Calu3 (cell line): ENCODE measurements at places on chromosomes 2 and 18.
A peak's percentile ranks its signal among the peaks of the same experiment; 100 is the strongest.

DNA sequence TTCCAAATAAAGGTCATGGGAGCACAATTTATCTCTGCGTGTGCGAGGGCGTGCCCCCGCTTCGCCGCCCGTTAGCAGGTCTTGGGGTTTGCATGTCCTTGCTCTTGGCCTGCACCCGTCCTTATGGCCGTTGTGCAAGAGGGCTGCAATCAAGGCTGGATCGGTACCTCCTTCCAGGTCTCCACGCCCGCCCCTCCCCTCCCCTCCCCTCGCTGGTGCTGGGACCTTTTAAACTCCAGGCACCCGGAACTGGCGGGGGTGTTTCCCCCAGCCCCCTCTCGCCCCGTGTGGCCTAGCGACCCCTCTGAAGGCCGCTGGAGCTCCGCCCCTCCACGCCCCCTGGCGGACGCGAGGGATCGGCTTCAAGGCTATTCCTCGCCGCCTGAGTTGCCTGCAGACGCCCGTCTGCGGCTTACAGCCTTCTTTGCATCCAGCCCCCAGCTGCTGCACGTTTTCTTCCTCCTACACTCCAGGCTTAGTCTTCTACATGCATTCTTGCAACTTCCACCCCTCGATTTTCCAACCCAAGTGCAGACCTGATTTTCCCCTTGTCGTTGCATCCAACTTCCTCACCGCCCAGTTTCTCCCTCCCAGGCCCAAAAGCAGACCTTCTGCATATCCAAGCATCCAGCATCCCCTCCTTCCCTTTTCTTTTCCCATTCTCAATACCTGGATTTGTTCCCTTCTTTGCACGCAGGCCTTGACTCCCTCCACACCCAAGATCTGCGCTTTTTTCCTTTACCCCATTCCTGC lies 577 bp downstream of the IDH1 start:
- peak; percentile 90 for DNase-seq

GRCh38 chr2:63614448-63614968 lies 25.7 kb downstream of the MDH1 start:
- peak; percentile 11 for DNase-seq

DNA sequence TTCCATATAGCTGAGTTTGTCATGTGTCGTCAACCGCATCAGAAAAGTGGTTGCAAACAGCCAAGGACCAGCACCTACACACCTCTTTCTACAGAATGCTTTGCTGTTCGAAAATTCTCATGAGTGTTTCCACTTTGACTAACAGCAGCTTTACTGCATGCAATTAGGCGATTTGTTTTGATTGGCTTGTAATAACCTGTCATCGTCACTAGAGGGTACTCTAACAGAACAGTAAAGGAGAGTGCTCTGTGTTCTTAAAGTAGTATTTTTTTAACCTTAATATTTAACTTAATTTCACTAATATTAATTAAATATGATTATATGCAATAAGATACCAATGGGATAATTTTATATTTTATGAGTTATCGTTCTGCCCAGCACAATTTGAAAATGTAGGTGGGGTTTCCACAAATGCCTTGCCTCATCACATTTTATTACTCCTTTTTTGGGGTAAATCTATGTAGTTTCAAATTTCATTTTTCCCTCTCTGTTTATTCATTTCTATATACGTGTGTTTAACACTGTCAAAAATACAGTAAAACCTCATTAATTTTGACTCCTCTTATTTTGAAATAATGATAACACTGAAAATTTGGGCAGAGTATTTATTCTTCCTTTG lies 502.2 kb downstream of the NRXN1 start:
- no peak for DNase-seq

DNA sequence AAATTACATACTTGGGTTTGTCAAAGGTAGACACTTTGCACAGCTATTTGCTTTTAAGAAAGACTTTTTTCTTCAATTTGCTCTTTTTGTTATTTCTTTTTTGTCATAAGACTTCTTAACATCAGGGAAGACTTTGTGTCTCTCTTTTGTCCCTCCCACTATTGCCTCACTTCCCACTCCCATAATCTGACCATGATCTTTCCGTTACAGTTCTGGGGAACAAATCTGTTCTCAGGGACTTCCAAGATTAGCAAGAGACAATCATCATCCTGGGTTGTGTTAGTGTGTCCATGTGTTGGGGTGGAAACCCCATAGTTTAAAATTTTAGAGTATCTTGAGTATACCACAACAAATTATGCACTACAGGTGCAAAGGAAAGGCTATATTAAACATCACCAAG lies 75.3 kb downstream of the REV1 start:
- DNase-seq, result no peak

- DNase-seq, result no peak
Measured at GRCh38 chr2:120431386-120432292, 85.7 kb downstream of the INHBB start.

DNA sequence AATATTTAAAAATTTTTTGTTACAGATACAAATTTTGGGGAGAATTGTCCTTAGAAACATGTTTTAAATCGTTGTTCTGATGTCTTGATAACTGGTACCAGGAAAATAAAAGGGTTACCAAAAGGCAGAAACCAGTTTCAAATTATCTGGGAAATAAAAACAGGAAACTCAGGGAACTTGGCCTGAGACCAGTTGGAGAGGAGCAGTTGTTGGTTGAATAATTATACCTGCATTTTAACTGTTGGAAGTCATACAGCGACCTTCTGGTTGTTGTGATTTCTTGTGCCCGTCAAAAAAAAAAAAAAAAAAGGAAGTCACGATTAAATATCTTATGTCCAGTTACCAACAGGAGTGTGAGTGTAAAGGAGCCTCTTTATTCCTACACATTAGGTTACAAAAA lies 51.8 kb downstream of the CRIM1 start:
- DNase-seq, result no peak

DNA sequence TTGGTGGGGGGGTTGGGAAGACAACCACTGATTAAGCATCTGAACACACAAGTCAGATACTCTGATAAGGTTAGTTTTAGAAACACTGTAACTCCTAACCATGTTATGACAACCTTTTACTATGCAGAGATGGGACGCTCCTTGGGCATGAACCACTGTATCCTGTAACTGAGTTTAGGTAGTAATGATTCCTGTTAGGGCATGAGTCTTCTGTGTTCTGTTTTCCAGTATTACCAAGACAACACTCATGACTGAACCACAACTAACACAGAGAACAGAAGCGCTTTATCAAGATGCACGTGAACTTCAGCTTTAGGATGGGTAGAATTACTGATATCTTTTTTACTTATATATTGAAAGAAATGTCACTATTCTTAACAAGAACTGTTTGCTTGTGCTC lies 14.1 kb upstream of the CREB1 start:
- no peak for DNase-seq

DNA sequence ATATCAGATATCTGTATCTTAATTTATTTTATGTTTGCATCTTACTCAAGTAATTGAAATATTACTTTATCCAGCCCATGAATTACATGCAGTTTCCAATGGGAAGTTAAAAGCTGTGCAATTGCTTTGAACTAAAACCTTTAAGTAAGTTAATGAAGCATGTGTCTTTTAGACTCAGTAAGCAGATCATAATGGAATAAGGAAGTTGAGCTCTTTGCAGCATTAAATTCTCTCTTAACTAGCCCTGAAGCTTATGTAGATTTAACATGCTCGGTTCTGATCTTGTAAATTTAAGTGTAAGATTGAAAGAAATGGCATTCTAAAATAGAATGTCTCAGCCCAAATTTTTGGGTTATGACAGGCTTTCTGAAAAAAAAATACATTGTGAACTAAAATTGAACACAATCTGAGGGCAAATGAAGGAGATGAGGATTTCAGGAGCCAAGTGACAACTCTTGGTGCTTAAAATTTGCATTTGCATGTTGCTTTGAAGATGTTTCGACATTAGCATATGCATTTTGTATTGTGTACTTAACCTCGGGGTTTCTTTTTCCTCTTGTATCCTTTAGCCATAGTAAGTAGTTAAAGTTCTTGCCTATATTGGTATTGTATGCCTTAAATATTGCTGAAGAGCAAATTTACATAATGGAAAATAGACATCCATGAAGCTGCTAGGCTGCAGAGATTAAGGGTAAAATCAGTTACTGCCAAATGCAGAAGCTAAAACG lies 297.8 kb upstream of the KCNJ3 start:
- DNase-seq, result no peak
